Fibroblast of pulmonary artery (primary cell): ENCODE measurements at places on chromosomes 2 and 18.

DNA sequence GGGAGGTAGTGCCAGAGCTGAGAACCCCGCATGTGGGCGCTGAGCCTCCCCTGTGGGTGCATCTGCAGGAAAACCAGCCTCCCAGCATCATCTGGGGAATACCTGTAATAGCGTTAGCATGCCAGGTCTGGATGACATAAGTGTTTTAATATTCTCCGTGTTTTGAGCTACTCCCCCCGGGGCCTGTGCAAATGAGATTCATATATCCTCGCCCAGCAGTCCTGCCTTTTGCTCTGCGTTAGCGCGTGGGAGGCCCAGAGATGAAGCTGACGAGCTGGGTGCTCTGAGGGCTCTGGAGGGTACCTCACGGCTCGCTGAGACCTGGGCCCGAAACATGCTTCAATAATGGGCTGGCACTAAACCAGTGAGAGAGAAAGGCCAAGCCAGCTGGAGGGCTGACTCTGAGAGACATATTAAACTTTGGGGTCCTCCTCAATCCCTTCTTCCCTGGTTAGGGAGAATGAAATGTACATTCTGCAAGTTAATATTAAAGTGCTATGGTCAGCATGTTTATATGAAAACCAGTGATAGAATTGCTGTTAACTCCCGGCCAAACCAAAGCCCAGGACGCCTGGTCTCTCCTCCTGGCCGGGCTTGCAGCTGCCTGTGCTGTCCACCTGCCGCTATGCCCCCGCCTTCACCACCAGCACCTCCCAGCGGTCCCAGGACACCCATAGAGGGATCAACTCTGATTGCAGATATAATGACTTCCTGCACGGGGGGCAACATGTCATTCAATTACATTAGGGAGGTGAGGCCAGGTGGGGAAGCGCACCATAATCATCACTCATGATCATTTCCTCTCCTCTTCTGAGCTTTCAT, 77.0 kb downstream of the EDAR start:
- no peak for DNase-seq

DNA sequence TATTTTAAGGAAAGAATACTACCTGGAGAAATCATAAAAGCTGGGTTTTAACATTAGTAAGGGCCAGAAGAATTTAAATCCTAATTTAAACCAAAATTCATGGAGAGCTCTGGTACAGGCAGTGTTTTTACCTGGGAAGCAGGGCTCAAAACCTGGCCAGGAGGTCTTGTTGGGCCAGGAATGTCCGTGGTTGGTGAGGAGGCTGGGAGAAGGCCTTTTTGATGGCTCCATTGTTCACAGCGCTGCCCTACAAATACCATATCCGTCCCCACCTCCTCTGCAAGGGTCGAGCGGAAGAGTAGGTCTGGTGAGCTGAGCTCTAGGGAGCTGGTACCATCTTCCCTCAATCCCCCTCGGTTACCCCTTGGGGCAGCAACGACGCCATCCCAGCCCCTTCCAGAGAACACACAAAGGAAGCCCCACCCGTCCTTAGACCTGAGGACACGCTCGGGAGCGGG, 10.9 kb upstream of the HOXD1 start:
- no peak for DNase-seq

- no peak for DNase-seq
Observed at GRCh38 chr2:109350526-109350925, 221.5 kb downstream of the SH3RF3 start.

DNA sequence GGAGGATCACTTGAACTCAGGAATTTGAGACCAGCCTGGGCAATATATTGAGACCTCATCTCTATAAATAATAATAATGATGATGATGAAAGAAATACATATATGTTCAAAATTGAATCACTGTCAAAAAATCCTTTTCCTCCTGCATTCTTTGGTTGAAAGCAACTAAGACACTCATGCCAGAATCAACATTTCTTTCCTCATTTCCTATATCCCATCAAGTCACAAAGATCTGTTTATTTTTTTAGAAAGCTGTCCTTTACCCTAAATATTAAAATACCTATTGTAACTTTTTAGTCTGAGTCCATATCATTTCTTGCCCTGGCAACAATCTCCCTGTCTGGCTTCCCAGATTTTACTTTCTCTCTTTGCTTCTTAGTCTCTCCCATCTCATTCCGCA, 31.8 kb upstream of the PPP4R3B start:
- no peak for DNase-seq

GRCh38 chr2:48112911-48113680, 206.8 kb upstream of the FBXO11 start:
- DNase-seq: peak; percentile 84

GRCh38 chr18:25278394-25278793, 73.6 kb downstream of the ZNF521 start:
- DNase-seq: no peak

DNA sequence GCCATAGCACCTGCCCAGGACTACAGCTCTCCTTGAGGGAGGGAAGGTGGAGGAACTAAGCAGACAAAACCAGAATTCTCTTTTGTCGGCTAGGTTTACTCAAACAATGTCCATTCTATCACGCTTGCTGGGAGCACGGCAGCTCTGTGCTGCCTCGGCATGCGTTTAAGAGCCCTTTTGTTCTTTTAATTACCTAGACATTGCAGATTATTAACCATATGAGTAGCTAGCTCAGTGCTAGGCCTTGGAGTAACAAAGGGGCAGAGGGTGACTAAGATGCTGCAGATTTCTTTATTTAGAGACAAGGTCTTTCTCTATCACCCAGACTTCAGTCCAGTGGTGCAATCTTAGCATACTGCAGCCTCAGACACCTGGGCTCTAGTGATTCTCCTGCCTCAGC, 11.1 kb downstream of the MSGN1 start:
- DNase-seq: no peak

DNA sequence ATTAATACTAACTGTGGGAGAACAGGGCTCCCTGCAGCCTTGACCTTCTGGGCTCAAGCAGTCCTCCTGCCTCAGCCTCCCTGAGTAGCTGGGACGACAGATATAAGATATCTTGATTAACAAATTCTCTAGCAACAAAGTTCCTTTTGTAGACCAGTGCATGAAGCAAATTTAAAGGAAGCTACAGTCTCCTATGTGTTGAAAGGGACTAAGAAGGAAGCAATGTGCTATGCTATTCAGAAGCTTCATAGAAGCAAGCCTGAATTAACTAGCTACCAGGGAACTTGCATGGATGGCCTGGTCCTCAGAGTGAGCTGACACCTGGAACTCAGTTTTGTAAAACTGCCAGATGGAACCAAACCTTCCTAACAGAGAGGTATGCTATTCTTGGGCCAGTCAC, 33.2 kb downstream of the RAPH1 start:
- no peak for DNase-seq

GRCh38 chr2:12675352-12675795, 41.4 kb upstream of the TRIB2 start:
- DNase-seq: peak; percentile 73

GRCh38 chr2:72689579-72690195, 136.1 kb downstream of the EXOC6B start:
- no peak for DNase-seq

DNA sequence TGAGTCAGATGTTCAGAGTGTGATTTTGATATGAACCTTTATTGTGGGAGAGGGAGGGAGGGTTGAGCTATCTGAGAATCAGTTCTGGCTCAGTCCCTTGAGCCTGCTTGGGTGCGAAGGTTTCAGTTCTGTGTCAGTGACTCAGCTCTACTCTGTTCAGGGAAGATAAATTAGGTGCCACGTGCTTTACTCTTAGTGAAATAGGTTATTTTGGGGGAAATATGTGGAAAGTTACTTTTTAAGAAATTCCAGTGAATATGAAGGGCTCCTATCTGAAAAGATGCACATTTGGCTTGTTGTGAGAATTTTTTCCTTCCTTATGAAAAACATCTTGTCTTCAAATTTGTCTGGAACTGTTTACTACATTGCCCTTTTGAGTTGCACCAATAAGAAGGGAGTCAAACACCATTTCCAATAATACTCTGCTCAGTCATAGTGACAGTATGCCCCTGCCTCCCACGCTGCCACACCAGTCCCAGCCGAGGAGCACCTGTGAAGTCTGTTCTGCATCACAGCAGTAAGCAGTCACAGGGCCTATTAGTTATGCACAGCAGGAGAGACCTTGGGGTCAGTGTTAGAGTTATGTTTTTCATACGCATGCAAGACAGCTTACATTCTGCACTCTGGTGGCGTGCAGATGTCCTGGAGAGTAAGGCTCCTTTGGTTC, 32.8 kb upstream of the DNAH7 start:
- DNase-seq: peak; percentile 57

- peak; percentile 76 for DNase-seq
Observed at GRCh38 chr2:200640901-200641300, 55.1 kb downstream of the AOX1 start.

- DNase-seq: no peak
Observed at GRCh38 chr18:59021500-59021899, 118.2 kb upstream of the SEC11C start.

DNA sequence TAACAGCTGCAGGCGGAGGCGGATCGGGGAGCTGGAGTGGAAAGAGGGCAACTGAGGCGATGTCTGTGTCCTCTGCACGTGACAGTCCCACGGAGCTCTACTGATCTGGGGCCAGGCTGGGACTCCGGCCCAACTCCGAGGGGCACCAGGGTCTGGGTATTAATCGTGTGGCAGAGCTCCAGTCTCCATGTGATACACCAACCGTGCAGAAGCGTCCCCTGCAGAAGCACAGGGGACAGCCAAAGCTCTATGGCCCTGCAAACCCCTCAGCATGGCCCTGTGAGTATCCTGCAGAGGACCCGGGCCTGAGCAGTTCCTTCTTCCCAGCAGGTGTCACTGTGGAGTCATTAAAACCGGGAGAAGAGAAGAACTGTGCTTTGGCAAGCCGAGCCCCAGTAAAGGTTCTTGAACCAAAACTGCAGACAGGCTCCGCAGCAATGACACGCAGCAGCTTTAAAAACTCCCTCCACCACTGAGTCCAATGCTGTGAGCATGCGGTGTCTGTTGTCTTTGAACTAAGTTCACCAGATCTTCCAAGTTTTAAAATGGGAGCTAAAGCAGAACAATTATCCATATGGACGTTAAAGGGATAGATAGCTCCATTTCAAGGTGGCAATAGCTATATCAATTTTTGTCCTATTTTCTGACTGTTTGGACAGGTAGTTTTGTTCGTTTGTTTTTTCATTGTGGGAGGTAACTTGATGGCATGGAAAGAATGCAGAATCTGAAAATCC, 79.4 kb downstream of the TMEM182 start:
- peak; percentile 61 for DNase-seq

DNA sequence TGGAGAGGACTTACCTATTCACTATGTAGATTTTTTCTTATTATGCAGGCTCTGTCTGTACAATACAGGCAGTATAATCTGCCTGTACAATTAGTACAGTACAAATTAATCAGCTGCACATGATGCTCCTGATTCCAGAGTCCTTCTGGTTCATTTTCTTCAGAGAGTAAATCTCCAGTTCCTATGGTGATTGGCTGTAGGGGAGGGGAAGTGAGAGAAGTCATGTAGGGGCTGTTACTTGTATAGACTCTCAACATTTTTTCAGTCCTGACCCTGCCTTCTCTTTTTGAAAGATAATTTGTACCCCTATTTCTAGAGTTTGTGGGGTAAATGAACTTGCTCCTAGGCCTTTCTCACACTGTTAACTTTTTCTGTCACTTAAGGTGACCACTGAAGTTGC, 54.5 kb downstream of the PTPN4 start:
- no peak for DNase-seq

DNA sequence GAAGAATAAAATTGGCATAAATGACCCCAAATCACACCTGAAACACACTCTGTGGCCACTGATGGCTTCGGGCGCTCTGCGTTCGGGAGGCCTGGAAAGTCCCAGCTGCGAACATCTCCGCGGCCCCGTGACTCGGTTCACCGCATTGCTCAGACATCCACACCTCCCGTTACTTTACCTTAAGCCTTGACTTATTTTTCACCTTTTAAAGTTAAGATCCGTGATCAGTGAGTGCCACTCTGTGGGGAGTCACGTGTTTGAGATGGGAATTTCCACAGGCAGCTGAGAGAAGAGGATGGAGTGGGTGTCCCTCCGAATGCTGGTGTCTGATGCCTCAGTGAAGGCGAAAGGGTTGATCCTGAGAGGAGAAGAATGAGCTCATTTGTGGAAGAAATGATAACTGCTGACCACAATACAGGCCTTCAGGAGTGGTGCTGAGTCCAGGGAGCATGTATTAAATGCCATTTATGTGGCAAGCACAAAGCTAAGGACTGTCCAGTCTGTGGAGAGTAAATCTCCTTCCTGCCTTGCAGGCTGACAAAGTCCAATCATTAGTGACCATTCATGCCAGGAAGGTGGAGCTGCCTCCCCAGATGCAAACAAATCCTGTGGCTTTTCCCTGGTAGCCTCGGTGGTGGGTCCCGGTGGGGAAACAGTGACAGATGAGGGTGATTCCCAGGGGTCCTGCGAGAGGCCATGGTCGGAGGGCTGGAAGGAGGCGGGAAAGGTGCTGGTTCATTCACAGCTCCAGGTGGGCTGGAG, 168.8 kb downstream of the RTP5 start:
- DNase-seq: no peak

DNA sequence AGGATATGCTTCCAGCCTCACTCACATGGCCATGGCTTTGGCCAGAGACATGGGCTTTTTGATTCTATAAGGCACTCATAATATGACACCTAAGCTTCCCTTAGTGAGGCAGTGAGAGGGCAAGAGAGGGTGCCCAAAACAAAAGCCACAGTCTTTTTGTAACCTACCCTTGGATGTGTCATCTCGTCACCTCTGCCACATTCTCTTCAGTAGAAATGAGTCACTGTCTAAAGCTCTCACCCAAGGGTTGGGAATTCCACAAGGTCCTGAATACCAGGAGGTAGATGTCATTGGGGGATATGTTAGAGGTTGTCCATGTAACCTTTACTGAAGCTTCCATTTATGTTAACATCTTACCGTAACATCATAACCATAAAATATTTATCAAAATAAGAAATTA, 108.4 kb downstream of the ALMS1 start:
- peak; percentile 12 for DNase-seq

GRCh38 chr18:76386886-76387285, 108.2 kb downstream of the ZNF516 start:
- no peak for DNase-seq

GRCh38 chr2:33208400-33208799, 261.6 kb downstream of the LTBP1 start:
- DNase-seq: no peak

DNA sequence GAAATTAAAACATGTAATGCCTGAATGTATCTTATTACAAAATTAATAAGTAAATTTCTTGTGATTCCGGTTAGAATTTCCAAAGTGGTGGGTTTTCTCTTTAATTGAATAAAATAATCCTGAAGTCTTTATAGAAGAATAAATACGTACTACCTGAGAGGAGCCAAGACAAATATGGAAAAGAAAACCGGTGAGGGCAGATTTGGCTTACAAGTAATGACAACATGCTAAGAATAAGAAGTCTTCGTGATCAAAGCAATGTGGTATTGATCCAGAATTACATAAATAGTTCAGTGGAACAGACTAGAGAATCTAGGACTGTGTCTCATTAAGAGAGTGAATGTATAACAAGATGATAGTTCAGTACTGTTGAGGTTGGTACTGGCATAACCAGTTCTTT, 167.5 kb downstream of the NEDD4L start:
- no peak for DNase-seq

- DNase-seq: no peak
Observed at GRCh38 chr18:75125382-75126331, 83.3 kb downstream of the PTGR3 start.

- peak; percentile 22 for DNase-seq
Observed at GRCh38 chr18:34880882-34881834, 160.1 kb upstream of the MAPRE2 start.
